ENCODE measurements at places on chromosomes 13 and 19. TPM values are rescaled to one million over a fixed set of nuclear protein-coding genes. Genes with fewer than 3 reads are reported as not detected.
A peak's percentile ranks its signal among the peaks of the same experiment; 100 is the strongest.

The CADM4 gene
- total RNA-seq = 14.1 TPM

The CLEC17A gene
- not detected for total RNA-seq

The KANK3 gene
- 0.83 TPM for total RNA-seq

The ZNF610 gene
- 1.2 TPM for total RNA-seq

The MRPS12 gene
- total RNA-seq = 40.5 TPM

The PEG3 gene
- total RNA-seq = 7.2 TPM

The EID2B gene
- 0.99 TPM for total RNA-seq

- peak overlapping the region; percentile 97 for H3K27ac ChIP-seq
- peak; percentile 97 for DNase-seq
- H3K27me3 ChIP-seq = no peaks in the 10 kb centered on the region
- H3K4me1 ChIP-seq = peaks cover 54% of the 10 kb centered on the region
Observed at GRCh38 chr19:4065430-4066175, 1.1 kb downstream of the ZBTB7A start.

DNA sequence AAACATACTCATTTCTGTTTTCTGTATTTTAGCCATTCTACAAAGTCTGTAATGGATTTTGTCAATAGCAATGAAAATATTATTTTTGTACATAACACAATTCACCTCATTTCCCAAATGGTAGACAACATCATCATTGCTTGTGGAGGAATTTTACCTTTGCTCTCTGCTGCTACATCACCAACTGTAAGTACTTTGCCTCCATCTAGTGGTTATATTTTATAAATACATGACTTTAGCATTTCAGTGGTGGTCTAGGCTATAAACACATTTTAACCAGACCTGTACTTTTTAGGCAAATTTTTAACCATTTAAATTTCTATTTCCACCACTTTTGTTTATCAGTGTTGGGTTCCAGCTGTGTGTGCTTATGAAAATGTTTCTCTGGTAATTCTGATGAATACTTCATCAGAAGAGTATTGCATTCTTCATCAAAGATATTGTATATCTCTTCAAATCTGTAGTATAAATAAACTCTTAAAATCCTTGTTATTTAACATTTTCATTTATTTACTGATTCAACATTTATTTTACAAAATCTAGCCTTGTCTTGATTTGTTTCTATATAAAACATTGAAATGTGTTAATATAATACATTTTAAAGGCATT, 222.4 kb downstream of the NBEA start:
- H3K4me3 ChIP-seq = no peak overlapping the region
- H3K36me3 ChIP-seq = no peaks in the 10 kb centered on the region
- H3K27me3 ChIP-seq = no peaks in the 10 kb centered on the region
- H3K27ac ChIP-seq = no peak overlapping the region

DNA sequence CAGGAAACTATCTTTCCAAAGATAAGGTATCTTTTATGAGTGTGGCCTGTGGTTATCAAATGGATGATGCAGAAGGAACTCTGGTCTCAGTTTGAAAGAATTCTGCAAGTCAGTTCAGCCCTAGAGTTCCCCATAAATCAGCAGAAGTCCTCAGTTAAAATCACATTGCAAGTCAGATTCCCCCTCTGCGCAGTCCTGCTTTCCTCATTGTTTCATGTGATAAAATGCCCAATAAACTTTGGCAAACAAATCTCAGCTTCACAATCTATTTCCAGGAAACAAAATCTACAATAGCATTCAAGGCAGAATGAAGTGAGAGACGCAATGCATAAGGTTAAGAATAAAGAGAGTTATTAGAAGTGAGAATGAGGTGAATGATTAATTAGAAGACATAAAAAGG, 216.3 kb upstream of the KLHL1 start:
- H3K36me3 ChIP-seq = no peaks in the 10 kb centered on the region
- DNase-seq = no peak
- H3K4me3 ChIP-seq = no peak overlapping the region
- no peak overlapping the region for H3K27ac ChIP-seq

- H3K4me3 ChIP-seq = no peak overlapping the region
- no peak overlapping the region for H3K27ac ChIP-seq
- no peaks in the 10 kb centered on the region for H3K27me3 ChIP-seq
- H3K36me3 ChIP-seq = no peaks in the 10 kb centered on the region
- DNase-seq = no peak
- no peaks in the 10 kb centered on the region for H3K4me1 ChIP-seq
Observed at GRCh38 chr13:73738626-73739025, 395.6 kb downstream of the KLF12 start.

DNA sequence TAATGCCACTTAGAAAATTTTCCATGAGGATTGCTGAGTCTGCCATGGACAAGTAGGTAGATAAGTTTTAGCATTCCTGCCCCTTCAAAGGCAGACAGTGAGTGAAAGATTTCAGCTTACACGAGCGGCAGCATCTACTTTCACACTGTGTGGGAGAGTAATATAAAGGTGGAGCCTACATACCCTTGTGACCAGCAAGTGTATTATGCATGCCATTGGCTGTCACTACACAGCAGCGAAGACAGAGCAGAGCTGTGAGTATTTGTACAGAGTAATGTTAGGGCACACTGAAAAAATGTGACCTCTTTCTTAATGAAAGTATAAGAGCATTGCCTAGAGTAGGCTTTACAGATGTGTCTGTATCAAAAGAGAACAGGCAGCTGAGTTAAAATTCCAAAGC, 14.0 kb downstream of the SLITRK6 start:
- H3K4me3 ChIP-seq = no peak overlapping the region
- no peaks in the 10 kb centered on the region for H3K4me1 ChIP-seq
- H3K36me3 ChIP-seq = no peaks in the 10 kb centered on the region

GRCh38 chr13:64293923-64294322, 2878.3 kb upstream of the PCDH20 start:
- no peaks in the 10 kb centered on the region for H3K27me3 ChIP-seq
- no peaks in the 10 kb centered on the region for H3K4me1 ChIP-seq
- no peak overlapping the region for H3K27ac ChIP-seq
- DNase-seq = no peak
- H3K36me3 ChIP-seq = no peaks in the 10 kb centered on the region
- H3K4me3 ChIP-seq = no peak overlapping the region

- no peak overlapping the region for H3K4me3 ChIP-seq
- peaks cover 3% of the 10 kb centered on the region for H3K4me1 ChIP-seq
- H3K27me3 ChIP-seq = no peaks in the 10 kb centered on the region
Observed at GRCh38 chr13:96816874-96817273, 177.4 kb downstream of the OXGR1 start.

All from suprapubic skin (tissue), 4 donors.